ENCODE measurements at places on chromosomes 13 and 19. TPM values are rescaled to one million over a fixed set of nuclear protein-coding genes. Genes with fewer than 3 reads are reported as not detected.

DNA sequence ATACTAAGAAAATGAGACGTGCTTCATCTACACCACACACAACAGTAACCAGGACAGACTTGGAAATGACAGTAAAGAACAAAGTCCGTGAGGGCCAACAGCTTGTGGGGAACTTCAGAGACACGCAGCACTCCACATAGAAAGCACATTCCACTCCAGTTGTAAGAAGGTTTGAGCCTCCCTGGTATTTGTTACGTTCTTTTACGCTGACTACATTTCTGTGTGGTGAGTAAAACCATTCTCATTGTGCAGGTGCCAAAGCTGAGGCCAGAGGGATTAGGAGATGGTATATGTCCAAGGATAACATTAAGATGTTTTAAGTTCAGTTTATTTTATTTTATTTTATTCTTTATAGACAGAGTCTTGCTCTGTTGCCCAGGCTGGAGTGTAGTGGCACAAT lies 1189.9 kb downstream of the UQCRFS1 start:
- no peaks in the 10 kb centered on the region for H3K4me1 ChIP-seq
- H3K36me3 ChIP-seq, result no peaks in the 10 kb centered on the region
- H3K27me3 ChIP-seq, result no peaks in the 10 kb centered on the region

GRCh38 chr13:41056194-41056593 lies 5.1 kb upstream of the WBP4 start:
- peaks cover 61% of the 10 kb centered on the region for H3K4me1 ChIP-seq
- no peak overlapping the region for H3K4me3 ChIP-seq

GRCh38 chr19:55086730-55087541 lies 11.3 kb downstream of the EPS8L1 start:
- no peak for DNase-seq
- no peaks in the 10 kb centered on the region for H3K36me3 ChIP-seq
- H3K27me3 ChIP-seq, result no peaks in the 10 kb centered on the region
- no peak overlapping the region for H3K27ac ChIP-seq
- H3K4me1 ChIP-seq, result no peaks in the 10 kb centered on the region
- H3K4me3 ChIP-seq, result no peak overlapping the region

Gene C19orf73
- total RNA-seq, result 2.2 TPM

GRCh38 chr19:14580623-14581237 lies 2.2 kb upstream of the CLEC17A start:
- no peak overlapping the region for H3K4me3 ChIP-seq
- peaks cover 7% of the 10 kb centered on the region for H3K4me1 ChIP-seq
- H3K36me3 ChIP-seq, result no peaks in the 10 kb centered on the region

GRCh38 chr13:114313061-114313860 lies 1.0 kb upstream of the CHAMP1 start:
- H3K4me3 ChIP-seq, result peak overlapping the region; percentile 85
- H3K27ac ChIP-seq, result peak overlapping the region; percentile 93
- peaks cover 3% of the 10 kb centered on the region for H3K4me1 ChIP-seq
- H3K36me3 ChIP-seq, result no peaks in the 10 kb centered on the region

DNA sequence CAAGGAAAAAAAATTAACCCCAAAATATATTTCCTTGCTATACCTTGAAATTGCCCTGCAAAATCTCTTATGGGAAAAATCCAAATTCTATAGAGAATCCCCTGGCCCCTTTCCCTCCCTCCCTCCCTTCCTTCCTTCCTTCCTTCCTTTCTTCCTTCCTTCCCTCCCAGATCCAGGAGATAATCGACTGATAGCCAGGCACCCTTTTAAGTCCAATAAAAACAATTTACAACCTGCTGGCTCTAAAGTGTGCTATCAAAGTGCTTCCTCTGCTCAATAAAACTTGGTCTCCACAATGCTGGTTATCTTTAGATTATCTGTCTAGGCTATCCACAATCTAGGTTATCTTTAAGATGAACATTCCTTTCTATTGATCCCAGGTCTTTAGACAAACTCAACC lies 83.1 kb upstream of the TUBA3C start:
- H3K4me1 ChIP-seq, result no peaks in the 10 kb centered on the region
- H3K27me3 ChIP-seq, result no peaks in the 10 kb centered on the region
- no peak for DNase-seq
- no peak overlapping the region for H3K4me3 ChIP-seq
- H3K27ac ChIP-seq, result no peak overlapping the region

DNA sequence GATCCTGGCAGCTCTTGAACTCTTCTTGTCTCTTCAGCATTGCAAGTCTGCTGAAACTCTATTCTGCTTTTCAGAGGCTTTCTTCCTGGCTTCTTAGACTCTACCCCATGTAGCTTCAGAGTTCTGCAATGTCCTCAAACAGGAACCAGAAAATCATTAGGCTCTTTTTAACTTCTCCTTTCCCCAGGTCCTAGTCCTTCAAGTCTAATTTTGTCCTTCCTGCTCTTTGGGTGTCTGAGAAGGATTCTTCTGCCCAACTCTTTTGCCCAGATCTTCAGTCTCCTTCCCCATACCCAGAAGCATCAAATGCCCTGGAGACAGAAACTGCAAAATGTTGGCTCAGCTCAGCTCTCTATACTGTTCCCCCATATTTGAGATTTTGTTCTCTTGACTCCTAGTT lies 50.0 kb upstream of the CALM3 start:
- H3K27me3 ChIP-seq, result no peaks in the 10 kb centered on the region
- H3K4me1 ChIP-seq, result peaks cover 4% of the 10 kb centered on the region
- no peak overlapping the region for H3K4me3 ChIP-seq
- H3K27ac ChIP-seq, result no peak overlapping the region
- no peak for DNase-seq

GRCh38 chr13:21218351-21219035 lies 42.0 kb downstream of the MRPL57 start:
- H3K4me3 ChIP-seq, result no peak overlapping the region
- H3K36me3 ChIP-seq, result no peaks in the 10 kb centered on the region
- no peaks in the 10 kb centered on the region for H3K4me1 ChIP-seq
- DNase-seq, result no peak
- H3K27ac ChIP-seq, result no peak overlapping the region
- H3K27me3 ChIP-seq, result no peaks in the 10 kb centered on the region

GRCh38 chr13:104320446-104320845 lies 1254.2 kb upstream of the SLC10A2 start:
- no peaks in the 10 kb centered on the region for H3K36me3 ChIP-seq
- DNase-seq, result no peak
- H3K27me3 ChIP-seq, result no peaks in the 10 kb centered on the region
- no peak overlapping the region for H3K4me3 ChIP-seq
- H3K27ac ChIP-seq, result no peak overlapping the region
- no peaks in the 10 kb centered on the region for H3K4me1 ChIP-seq

DNA sequence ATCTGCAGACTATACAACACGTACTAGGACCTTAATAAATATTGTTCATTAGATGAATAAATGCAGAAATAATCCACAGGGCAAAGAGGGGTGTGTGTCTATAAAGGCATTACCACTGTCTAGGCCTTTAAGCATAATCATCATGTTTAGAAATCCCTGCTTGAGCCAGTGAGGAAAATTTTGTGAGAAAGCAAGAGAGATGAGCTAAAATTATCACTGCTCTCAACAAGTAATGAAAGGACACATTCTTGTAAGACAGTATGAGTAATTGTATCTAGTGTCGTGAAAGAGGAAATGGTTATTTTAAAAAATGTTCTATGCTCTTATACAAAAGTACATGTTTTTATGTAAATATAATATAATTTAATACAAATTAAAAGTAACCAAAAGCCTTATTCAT lies 1699.4 kb downstream of the PCDH9 start:
- no peak overlapping the region for H3K27ac ChIP-seq
- no peaks in the 10 kb centered on the region for H3K36me3 ChIP-seq
- no peaks in the 10 kb centered on the region for H3K27me3 ChIP-seq
- no peaks in the 10 kb centered on the region for H3K4me1 ChIP-seq
- no peak overlapping the region for H3K4me3 ChIP-seq

DNA sequence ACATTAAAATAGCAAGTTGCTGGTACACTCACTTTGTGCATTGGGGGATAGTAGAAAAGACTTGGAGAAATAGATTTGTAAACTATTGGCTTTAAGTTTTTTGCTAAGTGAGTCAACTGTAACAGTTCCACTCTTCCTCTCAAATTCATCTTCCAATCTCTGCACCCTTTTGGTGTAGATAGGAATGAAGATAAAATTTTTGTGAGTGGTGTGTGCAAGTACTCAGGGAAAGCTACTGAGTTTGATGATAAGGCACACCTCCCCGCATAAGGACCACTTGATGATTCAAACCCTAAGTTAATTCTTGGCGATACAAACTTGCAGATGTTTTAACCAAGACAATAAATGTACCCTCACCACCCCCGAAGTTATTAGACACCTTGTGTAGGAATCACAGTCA lies 168.3 kb upstream of the SLITRK1 start:
- H3K27ac ChIP-seq, result no peak overlapping the region
- no peaks in the 10 kb centered on the region for H3K27me3 ChIP-seq
- no peak overlapping the region for H3K4me3 ChIP-seq
- no peaks in the 10 kb centered on the region for H3K36me3 ChIP-seq

GRCh38 chr19:10983026-10983425 lies 22.2 kb downstream of the SMARCA4 start:
- no peak overlapping the region for H3K27ac ChIP-seq
- peaks cover 12% of the 10 kb centered on the region for H3K36me3 ChIP-seq
- no peak for DNase-seq
- H3K4me3 ChIP-seq, result no peak overlapping the region
- H3K4me1 ChIP-seq, result no peaks in the 10 kb centered on the region

- H3K27me3 ChIP-seq, result no peaks in the 10 kb centered on the region
- H3K4me1 ChIP-seq, result peaks cover 52% of the 10 kb centered on the region
- DNase-seq, result no peak
- H3K27ac ChIP-seq, result no peak overlapping the region
- no peak overlapping the region for H3K4me3 ChIP-seq
Observed at GRCh38 chr19:17762505-17763229, 11.4 kb downstream of the FCHO1 start.

Gene ZNF432
- 0.64 TPM for total RNA-seq

DNA sequence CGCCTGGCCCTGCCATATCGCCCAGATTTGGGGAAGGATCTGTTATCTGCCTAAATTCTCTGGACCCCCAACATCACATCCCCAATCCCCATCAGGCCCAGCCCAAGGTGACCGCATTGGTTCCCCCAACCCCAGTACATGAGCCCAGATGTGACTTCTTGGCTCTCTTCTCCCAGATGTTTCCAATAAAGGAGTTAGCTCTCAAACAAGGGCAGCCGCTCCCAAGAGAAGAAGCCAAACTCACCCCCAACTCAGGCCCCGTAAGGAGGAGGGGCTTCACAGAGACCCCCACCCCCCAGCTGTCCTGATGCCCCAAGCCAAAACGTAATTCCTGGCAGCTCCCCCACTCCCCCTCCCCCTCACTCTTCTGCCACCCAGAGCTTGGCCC lies 6.9 kb downstream of the FBN3 start:
- DNase-seq, result no peak
- H3K27ac ChIP-seq, result no peak overlapping the region
- H3K27me3 ChIP-seq, result no peaks in the 10 kb centered on the region
- H3K4me1 ChIP-seq, result no peaks in the 10 kb centered on the region

- no peak overlapping the region for H3K27ac ChIP-seq
- H3K36me3 ChIP-seq, result no peaks in the 10 kb centered on the region
- no peaks in the 10 kb centered on the region for H3K4me1 ChIP-seq
- no peak overlapping the region for H3K4me3 ChIP-seq
- peaks cover 54% of the 10 kb centered on the region for H3K27me3 ChIP-seq
Observed at GRCh38 chr13:31756346-31756745, 17.0 kb downstream of the RXFP2 start.

GRCh38 chr13:98129059-98129746 lies 13.7 kb upstream of the FARP1 start:
- peaks cover 3% of the 10 kb centered on the region for H3K27me3 ChIP-seq
- no peaks in the 10 kb centered on the region for H3K4me1 ChIP-seq
- H3K27ac ChIP-seq, result no peak overlapping the region

Gene PSG7
- not detected for total RNA-seq

DNA sequence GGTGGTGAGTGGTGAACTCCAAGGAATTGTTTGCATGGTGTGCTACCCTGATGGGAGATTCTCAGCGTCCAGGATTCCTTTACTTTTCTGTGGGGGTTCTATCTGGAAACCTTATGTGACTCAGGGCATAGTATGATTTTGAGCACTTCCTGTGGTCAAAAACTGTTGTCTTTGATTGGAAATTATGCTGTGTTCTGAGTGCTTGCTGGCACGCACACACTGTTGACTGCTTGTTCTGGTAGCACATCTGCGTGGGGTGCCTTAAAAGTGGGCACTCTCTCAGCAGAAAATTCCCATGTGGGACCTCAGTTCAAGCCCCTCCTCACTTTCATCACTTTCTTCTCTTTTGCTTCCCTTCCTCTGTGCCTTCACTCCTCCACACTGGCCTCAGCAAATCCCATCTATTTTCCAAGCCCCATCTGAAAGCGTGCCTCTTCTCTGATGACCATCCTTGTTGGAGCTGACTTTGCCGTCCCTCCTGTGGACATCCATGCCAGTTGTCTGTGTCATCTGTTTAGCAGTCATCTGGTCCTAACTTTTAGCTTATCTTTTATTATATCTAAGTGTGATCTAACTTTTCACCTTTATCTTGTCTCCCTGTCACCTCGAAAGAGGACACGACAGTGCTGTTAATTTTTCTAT lies 56.4 kb upstream of the NPAS1 start:
- no peak overlapping the region for H3K4me3 ChIP-seq
- DNase-seq, result no peak
- H3K4me1 ChIP-seq, result peaks cover 30% of the 10 kb centered on the region
- H3K36me3 ChIP-seq, result no peaks in the 10 kb centered on the region
- no peaks in the 10 kb centered on the region for H3K27me3 ChIP-seq

Gene ZNF888
- total RNA-seq, result 6.4 TPM

DNA sequence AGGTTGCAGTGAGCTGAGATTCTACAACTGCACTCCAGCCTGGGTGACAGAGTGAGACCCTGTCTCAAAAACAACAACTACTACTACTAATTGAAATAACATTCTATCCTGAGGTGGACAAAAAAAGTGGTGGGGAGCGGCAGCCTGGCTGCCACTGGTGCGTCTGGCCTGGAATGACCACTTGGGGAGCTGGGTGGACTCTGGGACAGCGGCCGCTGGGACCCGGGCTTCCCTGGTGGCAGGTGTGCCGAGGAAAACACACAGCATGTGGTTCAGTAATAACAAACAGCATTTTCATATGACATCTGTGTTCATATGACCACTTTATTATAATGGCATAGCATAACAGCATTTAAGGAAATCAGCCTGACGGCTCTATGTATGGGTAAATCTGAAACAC lies 33.9 kb downstream of the TFDP1 start:
- H3K27me3 ChIP-seq, result no peaks in the 10 kb centered on the region
- H3K36me3 ChIP-seq, result peaks cover 38% of the 10 kb centered on the region
- H3K4me3 ChIP-seq, result no peak overlapping the region
- no peak for DNase-seq

Gene CFD
- 80.2 TPM for total RNA-seq

GRCh38 chr19:392375-392970 lies 16.5 kb downstream of the C2CD4C start:
- H3K4me1 ChIP-seq, result no peaks in the 10 kb centered on the region
- DNase-seq, result no peak
- H3K27ac ChIP-seq, result no peak overlapping the region
- no peak overlapping the region for H3K4me3 ChIP-seq
- no peaks in the 10 kb centered on the region for H3K27me3 ChIP-seq

Data from HCT116 (cell line).